Forelimb muscle (tissue), 1 donor: ENCODE measurements at places on chromosomes 6 and 20. TPM values are rescaled to one million over a fixed set of nuclear protein-coding genes. Genes with fewer than 3 reads are reported as not detected.

Gene SLC12A5
- 0.52 TPM for polyA plus RNA-seq

Gene WFDC10B
- not detected for polyA plus RNA-seq

Gene PPP1R3G
- polyA plus RNA-seq = 1.5 TPM

Gene WFDC13
- polyA plus RNA-seq = not detected

Gene CDH26
- 0.95 TPM for polyA plus RNA-seq

Gene MMP24
- 0.52 TPM for polyA plus RNA-seq

Gene RIPOR3
- 7.5 TPM for polyA plus RNA-seq

Gene RSPH4A
- polyA plus RNA-seq = 0.52 TPM

Gene IFT52
- 23.4 TPM for polyA plus RNA-seq

Gene FABP7
- 0.44 TPM for polyA plus RNA-seq

Gene ABHD16B
- not detected for polyA plus RNA-seq

Gene BNIP5
- 0.09 TPM for polyA plus RNA-seq

Gene MYCT1
- polyA plus RNA-seq = 18.0 TPM

Gene LY86
- 1.4 TPM for polyA plus RNA-seq

Gene DDAH2
- 108 TPM for polyA plus RNA-seq

Gene ASIP
- polyA plus RNA-seq = 0.63 TPM

Gene TCP11
- polyA plus RNA-seq = 0.27 TPM

Gene NEDD9
- polyA plus RNA-seq = 10.1 TPM

Gene NTSR1
- 0.10 TPM for polyA plus RNA-seq

GRCh38 chr6:4135665-4136353 lies 434 bp upstream of the ECI2 start:
- peak; percentile 59 for DNase-seq

GRCh38 chr6:110547266-110547964 lies 71.0 kb upstream of the SLC22A16 start:
- DNase-seq = no peak

DNA sequence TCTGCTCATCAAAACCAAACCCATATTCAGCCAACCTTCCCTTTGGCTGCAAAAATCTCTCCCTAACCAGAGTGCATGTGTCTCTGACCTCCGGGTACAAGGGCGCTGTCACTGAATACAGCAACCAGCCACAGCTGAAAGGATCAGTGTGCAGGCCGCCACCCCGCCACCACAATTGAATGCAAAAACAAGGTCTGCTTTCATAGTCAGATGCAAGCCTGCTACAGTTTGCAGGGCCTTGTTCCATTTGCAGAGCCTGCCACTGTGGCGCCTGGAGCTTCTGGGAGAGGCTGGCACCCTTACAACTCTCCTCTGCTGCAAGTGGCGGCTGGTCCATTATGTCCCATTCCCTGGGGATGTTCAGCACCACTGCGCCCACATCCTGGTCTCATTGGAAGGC lies 23.5 kb downstream of the MDGA1 start:
- no peak for DNase-seq

DNA sequence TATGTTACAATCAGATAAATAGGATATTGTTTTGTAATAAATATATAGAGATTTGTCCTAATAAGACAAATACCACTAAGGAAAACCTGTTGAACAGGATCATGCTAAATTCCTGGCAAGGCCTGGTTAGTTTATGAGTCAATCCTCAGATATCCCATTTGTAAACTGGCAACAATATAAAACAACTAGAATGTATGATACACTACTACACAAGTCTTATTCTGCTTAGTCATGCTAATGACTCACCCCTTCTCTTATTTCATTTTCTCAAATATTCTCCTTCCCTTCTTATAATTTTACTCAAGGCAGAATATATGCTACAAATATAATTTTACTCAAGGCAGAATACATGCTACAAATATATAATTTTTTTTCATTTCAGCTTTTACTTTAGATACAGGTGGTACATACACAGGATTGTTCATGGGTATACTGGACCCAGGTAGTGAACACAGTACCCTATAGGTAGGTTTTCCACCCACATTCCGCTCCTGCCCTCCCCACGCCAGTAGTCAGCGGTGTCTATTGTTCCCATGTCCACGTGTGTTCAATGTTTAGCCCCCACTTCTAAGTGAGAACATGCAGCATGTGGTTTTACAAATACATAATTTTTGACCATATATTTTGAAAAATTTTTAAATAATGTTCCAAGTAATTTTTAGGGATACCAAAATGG lies 6.3 kb downstream of the OSER1 start:
- DNase-seq = no peak

DNA sequence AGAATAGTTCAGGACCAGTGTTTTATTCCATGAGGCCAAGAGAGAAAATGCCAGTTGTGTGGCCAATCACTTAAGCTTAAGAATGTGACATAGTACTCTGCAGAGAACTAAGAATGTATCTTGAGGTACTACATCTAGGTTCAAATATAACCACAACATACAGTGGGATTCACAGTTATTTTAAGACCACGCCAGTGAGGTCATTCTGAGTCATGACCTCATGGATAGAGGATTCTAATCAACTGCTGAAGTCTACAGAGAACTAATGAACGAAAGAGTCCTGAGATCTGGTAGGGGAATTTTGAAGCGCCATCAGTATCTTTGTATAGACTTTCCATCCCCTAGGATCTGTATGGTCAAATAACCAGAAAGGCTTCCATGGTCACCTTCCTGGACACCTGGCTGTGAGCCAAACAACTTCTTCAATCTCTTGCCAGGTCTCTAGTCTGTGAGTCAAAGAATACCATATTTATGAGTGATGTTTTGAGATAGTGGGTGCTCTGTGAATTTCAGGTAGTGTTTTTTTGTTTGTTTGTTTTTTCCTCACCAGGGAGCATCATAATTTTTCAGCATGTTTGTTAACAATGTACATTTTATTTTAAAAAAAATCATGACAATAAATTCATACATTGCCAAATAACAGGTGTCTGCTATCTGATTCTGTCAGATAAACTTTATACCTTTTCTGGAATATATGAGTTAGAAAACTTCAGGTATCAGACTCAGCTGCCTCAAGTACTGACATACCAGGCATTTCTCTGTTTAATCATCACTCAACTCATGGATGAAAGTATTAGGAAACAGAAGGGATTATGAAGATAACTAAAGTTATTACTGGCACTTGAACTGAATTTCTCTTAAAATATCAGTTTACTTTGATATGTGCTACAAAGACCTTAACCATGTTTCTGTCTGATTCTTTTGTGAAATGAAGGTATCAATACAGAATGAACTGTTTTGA lies 217.9 kb downstream of the PLCB4 start:
- DNase-seq = no peak

GRCh38 chr20:62804627-62805154 lies at the start of gene OGFR:
TSS of gene OGFR (plus strand) at chr20:62804835. CDS start at chr20:62804860, 25 bp downstream.
- DNase-seq = no peak

DNA sequence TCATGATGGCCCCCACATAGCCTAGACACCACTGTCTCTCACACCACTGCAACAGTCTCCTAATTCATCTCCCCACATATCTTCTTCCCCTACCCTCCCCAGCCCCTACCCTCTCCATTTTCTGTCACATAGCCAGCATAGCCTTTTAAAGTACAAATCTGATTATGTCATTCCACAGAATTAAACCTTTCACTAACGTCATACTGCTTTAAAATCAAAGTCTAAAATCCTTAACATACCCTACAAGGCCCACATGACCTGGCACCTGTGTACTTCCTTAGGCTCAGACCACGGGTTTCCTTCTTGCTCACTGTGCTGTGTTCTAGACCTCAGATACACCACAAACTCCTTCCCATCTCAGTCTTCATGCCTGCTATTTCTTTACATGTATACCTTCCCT lies 5.9 kb downstream of the OSTM1 start:
- no peak for DNase-seq

- no peak for DNase-seq
These were observed 60.5 kb downstream of the RSPH3 start for GRCh38 chr6:158939255-158940159.

- no peak for DNase-seq
These were observed 42.0 kb downstream of the BCAS1 start for GRCh38 chr20:54028276-54029011.

GRCh38 chr20:31662372-31662854 lies 24.7 kb downstream of the COX4I2 start:
- no peak for DNase-seq

DNA sequence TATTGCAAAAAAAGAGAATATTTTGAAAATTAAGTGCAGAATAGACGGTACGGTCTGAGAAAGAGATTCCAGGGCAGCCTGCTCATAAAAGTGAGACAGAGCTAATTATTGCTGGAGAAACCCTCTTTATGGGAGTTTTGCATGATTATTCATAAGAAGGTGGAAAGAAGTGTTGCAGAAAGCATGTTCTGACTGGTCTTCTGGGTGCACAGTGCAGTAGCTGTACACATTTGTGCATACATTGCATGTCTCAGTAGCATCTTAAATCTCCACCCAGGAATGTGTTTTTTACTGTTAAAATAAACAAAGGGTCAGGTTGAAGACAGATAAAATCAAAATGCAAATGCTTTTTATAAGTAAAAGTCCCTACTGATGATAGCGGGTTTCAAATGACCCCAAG lies 1813.6 kb upstream of the DEFB115 start:
- DNase-seq = no peak

GRCh38 chr6:10406556-10406955 lies 8.3 kb downstream of the TFAP2A start:
- no peak for DNase-seq

DNA sequence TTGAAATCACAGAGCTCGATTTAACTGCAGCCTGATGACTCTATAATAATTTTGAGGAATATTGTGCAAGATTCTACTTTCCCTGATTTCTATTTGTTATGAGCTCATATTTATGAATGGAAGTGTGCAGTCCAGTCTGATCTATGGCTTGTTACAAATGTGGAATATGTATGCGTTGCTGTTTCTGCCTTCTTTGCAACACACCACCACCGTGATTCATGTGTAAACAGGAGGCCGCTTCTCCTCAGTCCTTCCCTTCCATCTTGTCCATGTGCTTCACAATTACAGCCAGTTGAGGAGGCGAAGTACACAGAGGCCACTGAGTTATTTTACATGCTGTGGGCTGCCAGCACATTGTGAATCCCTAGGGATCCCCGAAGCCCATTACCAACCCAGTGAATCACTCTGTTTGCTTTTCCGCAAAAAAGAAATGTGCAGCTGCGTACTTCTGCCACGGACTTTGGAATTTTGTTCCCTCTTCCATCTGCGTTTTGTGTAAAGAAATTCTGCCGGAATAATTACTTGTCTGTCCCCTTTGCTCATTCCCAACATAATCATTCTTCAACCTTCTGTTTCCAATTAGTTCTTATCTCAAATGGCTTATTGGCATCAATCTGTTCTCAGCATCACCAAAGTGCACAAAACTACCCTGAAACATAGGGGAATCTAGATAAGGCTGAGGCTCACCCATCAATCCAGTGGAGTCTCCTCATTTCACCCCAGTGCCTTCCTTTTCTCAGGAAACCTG lies 551.6 kb upstream of the CITED2 start:
- DNase-seq = no peak

GRCh38 chr6:135439549-135439948 lies 58.0 kb downstream of the AHI1 start:
- no peak for DNase-seq

GRCh38 chr6:134596191-134596590 lies 278.3 kb upstream of the SGK1 start:
- DNase-seq = no peak

GRCh38 chr20:25288291-25289181 lies 40.7 kb downstream of the PYGB start:
- no peak for DNase-seq

DNA sequence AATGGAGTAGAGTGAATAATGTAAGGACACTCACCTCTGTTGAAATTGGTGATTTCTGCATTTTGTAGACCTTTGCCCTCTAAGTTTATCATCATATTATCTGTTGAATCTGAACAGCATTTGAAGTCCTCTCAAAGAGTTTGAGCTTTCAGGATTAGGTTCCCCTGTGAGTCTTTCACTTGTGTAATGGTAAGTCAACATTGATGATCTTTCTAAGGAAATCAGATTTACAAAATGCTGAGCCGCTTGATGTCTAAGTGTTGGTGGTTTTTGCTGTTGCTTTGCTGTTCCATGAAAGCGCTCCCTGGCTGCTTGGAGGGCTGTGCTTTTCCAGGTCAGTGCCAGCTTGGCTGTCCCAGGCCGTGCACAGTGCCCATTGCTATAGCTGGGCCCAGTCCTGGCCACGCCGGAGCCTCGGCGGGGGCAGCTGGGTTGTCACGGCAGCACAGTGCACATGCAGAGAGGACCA lies 33.8 kb upstream of the KIF25 start:
- no peak for DNase-seq

- no peak for DNase-seq
These were observed 10.8 kb downstream of the MCUR1 start for GRCh38 chr6:13803581-13803980.

- DNase-seq = no peak
These were observed 43.4 kb downstream of the NHSL1 start for GRCh38 chr6:138455746-138456400.

- DNase-seq = no peak
These were observed 455.7 kb downstream of the PLCB1 start for GRCh38 chr20:8587810-8588209.

DNA sequence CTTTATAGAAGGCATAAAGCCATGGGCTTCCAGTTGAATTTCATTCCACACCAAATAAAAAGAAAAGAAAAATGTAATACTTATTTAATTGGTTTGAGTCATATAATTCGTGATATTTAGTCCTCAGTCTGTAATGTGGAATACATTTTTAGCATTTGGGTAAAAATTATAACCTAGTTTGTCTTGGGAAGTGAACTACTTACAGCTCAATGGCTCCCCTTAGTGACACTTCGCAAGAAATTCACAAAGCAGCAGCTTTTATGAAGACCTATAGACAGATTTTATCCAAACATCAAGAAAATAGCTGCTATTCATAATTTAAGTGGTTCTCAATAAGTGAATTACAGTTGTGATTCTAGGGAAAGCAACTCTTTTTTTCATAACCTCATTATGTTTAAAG lies 72.1 kb downstream of the RSPO3 start:
- peak; percentile 32 for DNase-seq

DNA sequence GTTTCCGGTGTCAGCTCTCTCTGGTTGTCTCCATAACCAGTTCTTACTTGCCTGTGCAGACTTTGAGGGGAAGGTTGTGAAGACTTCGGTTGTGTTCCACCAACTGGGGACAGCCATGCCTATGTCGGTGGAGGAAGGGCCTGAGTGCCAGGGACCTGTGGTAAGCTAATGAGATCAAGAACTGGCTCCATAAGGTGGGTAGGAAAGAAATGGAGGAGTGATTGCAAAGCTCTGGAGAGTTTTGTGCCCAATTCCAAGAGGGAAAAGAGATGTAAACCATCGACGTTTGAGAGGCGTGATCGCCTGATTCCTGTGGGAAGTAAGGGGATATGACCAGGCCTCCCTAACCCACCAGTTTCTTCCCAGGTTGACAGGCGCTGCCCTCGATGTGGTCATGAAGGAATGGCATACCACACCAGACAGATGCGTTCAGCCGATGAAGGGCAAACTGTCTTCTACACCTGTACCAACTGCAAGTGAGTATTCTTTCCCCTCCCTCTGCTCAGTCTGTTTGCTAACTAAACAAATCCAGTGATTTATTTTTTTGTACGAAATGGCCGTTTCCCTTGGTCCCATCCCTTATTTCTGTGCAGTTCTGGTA lies 893 bp downstream of the POLR1H start:
- no peak for DNase-seq

- no peak for DNase-seq
These were observed 36.2 kb downstream of the PDRG1 start for GRCh38 chr20:31915491-31916280.
